Stimulated activated CD4-positive, alpha-beta T cell treated with anti-CD3 and anti-CD28 coated beads, TNF-alpha, amount 100 ng/mL, for 1 hour (primary cell): ENCODE measurements at places on chromosomes 16 and 17.
A peak's percentile ranks its signal among the peaks of the same experiment; 100 is the strongest.

- DNase-seq, result no peak
These were observed 15.5 kb downstream of the ARSG start for GRCh38 chr17:68306819-68307218.

- DNase-seq, result no peak
These were observed 6.9 kb downstream of the TXNDC11 start for GRCh38 chr16:11735787-11736186.

DNA sequence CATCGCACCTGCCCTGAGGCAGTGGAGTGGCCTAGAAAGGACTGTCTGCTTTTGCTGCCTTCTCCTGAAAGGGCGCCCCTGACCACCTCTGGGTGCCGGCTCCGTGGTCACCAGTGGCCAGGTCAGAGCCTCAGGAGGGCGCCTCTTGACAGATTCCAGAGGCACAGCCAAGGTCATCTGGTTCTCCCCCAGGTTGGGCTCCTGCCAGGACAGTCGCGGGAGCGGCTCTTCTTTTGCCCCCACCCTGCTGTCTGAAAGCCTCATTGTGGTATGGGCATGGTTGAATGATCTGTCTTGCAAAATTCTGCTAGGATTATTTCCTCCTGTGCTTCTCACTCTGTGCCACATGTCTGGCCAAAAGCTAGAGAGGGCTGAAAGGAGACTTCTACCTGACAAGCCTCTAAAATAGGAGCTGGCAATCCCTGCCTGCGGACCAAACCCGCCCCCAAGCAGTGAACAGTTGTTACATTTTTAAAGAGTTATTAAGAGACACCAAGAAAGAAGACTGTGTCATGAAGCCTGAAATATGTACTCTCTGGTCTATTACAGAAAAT is 82.8 kb downstream of the SNX29 start:
- DNase-seq, result no peak

DNA sequence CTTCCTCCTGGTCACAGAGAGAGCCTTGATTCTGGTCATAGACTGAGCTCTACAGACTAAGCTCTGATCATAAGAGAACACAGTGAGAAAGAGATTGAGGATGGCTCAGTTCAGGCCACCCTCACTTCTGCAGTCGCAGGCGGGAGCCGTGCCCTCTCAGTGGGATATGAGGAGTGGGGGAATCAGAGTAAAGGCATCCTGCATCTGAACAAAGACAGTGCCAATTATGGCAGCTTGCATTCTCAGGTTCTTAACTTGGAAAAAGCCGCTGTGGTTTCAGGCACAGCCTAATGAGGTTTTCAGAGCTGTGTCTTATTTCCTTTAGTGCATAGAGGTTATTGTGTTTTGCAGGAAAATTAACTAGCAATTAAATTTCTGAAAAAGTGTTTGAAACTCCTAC is 134.4 kb upstream of the NLRP1 start:
- no peak for DNase-seq

- no peak for DNase-seq
These were observed 191.8 kb downstream of the MAP2K6 start for GRCh38 chr17:69606142-69606800.

DNA sequence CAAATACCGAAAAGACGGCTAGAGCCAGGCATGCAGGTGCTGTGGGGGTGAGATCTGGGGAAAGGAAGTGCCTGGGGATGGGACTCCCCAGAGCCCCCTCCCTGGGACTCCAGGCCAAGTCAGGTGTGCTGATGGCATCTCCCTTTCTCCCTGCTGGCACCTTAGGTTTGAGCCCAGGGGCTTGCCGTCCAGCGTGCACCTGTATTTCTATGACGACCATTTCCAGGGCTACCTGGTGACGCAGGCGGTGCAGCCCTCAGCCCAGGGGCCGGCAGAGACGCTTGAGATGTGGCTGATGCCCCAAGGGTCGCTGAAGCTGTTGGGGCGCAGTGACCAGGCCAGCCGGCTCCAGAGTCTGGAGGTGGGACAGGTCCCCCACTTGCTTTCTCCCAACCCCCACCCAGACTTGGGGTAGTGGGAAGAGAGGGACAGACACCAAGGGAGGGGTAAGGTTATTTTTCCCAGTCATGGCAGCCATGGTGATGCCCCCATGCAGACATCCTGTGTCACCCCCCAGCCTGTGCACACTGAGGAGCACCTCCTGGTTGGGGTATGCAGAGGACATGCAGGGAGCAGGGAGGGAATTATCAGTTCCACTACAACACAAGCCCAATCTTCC is 11.1 kb downstream of the XYLT2 start:
- no peak for DNase-seq

GRCh38 chr17:68011199-68011665 is 15.0 kb upstream of the C17orf58 start:
- DNase-seq, result peak; percentile 49

DNA sequence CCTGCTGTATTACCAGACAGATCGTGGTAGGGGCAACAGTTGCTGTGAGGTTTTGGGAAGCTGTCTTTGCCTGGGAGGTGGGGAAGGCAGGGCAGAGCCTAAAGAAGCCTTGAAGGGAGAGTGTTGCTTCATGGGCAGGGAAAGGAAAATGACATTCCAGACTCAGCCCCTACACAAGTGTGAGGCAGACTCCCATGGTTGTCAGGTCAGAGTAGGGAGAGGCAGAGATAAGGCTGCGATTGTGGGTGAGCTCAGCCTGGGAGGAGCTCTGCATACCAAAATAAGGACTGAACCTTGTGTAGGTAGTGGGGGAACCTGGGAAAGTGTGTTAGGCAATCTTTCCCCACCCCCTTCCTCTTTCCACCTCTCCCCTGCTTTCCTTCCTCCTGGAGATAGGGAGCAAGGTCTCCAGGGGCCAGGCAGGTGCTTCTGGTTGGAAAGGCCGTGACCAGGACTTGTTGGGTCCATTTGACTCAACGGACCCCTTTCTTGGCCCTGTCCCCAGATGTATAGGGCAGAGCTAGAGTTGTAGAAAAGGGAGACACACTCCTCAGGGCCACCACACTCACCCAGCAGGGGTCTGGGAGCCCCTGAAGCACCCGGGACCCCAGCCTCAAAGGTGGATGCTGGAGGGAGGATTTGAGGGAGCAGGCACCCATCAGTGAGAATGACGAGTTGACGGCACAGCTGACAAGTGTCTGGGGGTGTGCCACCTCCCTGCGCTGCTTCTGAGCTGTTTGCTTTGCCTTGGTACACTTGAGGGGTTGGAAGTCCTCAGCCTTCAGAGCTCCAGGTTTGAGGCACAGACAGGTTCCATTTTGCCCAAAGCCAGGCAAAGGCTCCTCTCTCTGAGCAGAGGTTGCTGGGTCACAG is 18.5 kb upstream of the TOB1 start:
- no peak for DNase-seq

- DNase-seq, result no peak
These were observed 582.7 kb upstream of the PSMD7 start for GRCh38 chr16:73713778-73714495.

GRCh38 chr16:85909932-85910853 is 11.2 kb downstream of the IRF8 start:
- DNase-seq, result no peak

GRCh38 chr16:72050769-72051464 is 3.4 kb upstream of the HP start:
- no peak for DNase-seq

GRCh38 chr17:70096861-70097260 is 21.8 kb downstream of the KCNJ16 start:
- DNase-seq, result no peak

DNA sequence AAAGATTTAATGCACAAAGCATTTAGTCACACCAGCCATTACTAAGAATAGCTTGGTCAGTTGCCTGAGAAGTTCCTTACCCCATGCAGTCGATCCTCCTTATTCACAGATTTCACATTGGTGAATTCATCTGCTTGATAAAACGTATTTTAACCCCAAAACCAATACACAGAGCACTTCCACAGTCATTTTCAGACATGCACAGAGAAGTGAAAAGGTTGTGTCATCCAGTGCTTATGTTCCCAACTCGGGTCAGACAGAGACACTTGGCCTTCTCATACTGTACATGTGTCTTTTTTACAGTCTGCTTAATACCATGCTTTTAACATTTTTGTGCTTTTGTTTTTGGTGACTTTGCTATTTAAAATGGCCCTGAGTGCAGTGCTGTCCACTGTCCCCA is 219.7 kb downstream of the SPECC1 start:
- DNase-seq, result no peak

GRCh38 chr17:17088541-17089525 is 46.6 kb downstream of the MPRIP start:
- no peak for DNase-seq

GRCh38 chr17:1995321-1995892 is 29.7 kb downstream of the RTN4RL1 start:
- DNase-seq, result no peak

DNA sequence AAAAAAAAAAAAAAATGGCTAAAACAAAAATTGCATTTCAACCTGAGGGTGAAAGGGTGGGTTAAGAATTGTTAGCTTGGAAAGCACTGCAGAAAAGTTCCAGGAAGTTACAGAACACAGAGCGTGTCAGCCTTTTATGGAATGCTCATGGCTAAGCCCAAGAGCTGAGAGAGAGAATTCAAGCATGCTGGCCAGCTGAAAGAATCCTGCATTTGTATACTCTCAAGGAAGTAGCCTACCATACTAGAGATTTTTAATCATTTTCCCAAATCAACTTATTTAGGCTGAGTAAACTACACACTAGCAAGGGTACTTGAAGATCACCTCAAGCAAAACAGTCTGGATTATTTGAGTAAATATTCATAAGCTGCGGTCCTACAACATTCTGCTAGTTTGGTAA is 153.9 kb downstream of the KCNJ2 start:
- DNase-seq, result no peak

- DNase-seq, result peak; percentile 45
These were observed 2.1 kb upstream of the GSDMB start for GRCh38 chr17:39920218-39921210.

DNA sequence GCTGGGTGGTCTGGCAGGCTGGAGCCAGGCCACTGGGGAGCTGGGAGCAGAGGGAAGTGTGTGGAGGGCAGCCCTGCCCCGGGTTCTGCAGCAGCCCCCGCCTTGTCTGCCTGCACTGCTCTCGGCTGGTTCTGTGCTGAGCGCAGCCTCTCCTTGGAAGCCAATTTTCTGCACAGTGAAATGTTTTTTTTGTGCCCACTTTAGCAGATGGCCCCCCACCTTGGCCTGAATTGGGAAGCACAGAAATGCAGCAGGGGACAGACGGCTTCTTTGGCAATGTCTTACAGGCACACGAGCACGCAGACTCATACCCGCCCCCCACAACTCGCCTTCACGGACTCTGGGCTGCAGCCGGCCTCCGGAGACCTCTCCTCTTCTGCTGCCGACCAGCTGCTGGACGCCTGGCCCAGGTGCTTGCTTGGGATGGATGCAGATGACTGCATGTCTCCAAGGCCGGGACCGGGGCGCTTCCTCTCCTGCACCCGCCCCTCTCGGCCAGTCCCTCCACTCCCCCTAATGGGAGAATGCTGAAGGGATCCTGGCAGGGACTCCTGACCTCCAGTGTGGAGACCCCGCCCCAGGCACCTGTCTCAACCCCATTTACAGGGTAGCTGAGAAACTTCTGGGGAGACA is 14.8 kb downstream of the NPTX1 start:
- no peak for DNase-seq

GRCh38 chr17:53428913-53429312 is 393.8 kb upstream of the KIF2B start:
- DNase-seq, result no peak

- DNase-seq, result no peak
These were observed 825 bp downstream of the BLMH start for GRCh38 chr17:30290696-30291542.

DNA sequence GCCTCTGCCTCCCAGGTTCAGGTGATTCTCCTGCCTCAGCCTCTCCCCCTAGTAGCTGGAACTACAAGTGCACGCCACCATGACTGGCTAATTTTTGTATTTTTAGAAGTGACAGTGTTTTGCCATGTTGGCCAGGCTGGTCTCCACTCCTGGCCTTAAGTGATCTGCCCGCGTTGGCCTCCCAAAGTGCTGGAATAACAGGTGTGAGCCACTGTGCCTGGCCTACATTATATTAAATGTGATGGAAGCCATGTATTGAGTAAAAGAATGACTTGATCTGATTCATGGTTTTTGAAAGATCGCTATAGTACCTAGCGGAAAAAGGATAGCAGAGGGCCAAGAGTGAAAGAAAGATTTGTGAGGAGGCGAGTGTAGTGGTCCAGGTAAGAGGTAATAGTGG is 2.7 kb upstream of the PPM1D start:
- no peak for DNase-seq

DNA sequence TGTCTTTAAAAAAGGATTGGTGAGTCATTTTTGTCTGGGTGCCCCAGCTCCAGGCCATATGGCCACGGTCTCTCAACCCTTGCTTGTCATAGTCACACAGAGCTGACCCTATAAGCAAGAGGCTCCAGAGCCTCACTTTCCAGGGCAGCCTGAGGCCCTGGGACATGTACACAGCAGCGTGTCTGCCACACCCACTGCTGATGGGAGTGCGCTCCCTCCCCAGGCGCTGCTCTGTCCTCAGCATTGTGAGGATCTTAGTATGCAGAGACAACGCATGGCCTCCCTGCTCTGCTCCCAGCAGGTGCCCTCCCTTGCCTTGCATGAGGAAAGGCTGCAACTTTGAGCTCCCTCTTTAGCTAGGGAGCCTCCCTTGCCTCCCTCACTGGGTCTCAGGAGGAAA is 80.8 kb upstream of the CRHR1 start:
- no peak for DNase-seq

DNA sequence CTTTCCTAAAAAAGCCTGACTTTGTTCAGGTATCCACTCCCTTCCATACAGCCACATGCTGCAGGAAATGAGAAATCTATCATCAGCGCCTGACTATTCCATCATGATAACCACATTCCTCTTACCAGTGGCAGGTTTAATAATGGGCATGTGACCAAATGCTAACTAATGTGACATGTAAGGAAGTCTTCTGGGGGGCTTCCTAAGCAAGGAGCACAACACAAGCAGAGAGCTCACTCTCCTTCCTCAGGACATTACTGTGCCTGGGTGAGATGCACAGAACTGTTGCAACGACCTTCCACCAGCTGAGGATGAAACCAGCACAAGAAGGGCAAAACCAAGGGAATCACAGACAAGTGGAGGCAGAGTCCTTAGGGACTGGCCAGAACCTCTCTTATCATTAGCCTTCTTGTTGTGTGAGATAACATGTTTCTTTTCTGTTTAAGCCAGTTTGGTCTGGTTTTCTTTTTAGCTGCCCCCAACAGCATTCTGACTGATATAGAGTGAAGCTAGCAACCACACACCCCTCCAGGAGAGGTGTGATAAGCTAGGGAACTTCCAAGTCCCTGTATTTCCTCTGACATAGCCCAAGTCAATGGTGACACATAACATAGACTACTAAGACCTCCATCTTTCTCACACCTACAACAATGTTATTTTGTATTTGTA is 16.9 kb downstream of the MYO1D start:
- no peak for DNase-seq

DNA sequence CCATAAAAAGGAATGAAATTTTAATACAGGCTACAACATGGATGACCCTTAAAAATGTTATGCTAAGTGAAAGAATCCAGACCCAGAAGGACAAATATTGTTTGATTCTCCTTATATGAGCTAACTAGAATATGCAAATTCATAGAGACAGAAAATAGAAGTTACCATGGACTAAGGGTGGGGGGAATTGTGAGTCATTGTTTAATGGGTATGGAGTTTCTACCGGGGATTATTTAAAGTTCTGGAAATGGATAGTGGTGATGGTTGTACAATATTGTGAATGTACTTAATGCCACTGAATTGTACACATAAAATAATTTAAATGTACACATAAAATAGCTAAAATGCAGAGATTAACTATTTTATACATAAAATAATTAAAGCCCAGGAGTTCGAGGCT is 9.2 kb upstream of the MYO18A start:
- no peak for DNase-seq

- DNase-seq, result no peak
These were observed 8.4 kb upstream of the GHDC start for GRCh38 chr17:42202696-42203095.

- no peak for DNase-seq
These were observed 62.2 kb downstream of the UTP18 start for GRCh38 chr17:51322390-51323029.
